HCT116 (cell line): ENCODE measurements at places on chromosomes 7 and 10.

- no peak for DNase-seq
These were observed 78.7 kb downstream of the GATA3 start for GRCh38 chr10:8133146-8133545.

DNA sequence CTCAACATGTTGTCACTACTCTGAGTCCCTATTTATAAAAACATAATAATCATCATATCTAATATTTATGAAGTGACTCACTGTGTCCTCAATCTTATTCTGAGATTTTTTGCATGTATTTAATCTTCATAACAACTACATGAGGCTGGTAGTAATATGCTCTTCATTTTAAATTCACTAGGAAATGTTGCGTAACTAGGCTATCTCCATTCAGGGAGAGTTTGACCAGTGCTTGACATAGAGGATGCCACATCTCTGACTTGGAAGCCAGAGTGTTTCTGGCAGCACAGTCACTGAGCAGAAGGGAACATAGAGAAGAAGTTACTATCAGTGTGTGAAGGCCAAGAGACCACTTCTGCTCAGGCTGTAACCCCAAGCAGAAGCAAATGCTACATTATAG lies 88.9 kb downstream of the FAM13C start:
- DNase-seq, result no peak

GRCh38 chr10:132450825-132451505 lies 54.0 kb downstream of the PWWP2B start:
- DNase-seq, result no peak

DNA sequence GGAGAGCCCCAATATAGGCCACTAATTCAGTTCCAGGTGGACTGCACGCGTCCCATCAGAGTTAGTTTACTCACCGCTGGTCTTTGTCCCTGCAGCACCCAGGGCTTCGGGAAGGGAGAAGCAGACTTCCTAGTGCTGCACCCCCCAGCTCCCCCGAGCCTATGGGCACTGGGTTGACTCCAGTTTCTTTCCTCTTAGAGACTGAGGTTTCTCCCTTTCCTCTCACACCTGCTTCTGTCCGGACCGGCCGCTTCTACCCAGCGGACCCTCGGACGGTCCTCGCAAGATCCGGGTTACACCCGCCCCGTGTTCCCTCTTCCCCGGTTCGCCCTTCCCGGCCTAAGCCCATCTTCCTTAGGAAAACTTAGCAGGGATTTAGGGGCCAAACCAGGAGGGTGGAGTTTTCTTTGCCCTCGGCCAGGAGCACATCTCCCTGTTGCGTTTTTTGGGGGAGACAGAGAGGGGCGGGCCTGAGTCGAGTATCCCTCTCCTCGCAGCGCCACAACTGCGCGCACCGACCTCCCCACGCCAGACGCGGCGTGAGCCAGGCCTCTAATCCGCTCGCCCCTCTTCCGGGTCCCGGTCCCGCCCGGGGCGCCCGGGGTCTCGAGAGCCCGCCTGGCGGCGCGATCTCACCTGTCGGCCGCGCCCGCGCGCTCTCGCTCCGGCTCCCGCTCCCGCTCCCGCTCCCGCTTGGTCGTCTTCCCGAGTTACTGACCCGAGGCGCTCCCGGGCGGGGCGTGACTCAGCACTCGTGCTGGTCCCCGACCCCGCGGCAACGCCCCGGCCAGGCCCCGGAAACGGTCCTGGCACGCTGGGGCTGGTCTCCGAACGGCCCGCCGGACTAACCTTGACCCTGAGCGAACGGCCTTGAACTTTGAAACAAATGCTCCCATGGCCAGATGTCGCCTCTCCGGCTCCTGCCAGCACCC lies at the start of gene AIFM2:
Gene AIFM2 (minus strand): TSS at position 728 of the 932 bp plus-strand sequence. CDS start 8,741 bp downstream, outside the sequence.
- peak; percentile 40 for DNase-seq

DNA sequence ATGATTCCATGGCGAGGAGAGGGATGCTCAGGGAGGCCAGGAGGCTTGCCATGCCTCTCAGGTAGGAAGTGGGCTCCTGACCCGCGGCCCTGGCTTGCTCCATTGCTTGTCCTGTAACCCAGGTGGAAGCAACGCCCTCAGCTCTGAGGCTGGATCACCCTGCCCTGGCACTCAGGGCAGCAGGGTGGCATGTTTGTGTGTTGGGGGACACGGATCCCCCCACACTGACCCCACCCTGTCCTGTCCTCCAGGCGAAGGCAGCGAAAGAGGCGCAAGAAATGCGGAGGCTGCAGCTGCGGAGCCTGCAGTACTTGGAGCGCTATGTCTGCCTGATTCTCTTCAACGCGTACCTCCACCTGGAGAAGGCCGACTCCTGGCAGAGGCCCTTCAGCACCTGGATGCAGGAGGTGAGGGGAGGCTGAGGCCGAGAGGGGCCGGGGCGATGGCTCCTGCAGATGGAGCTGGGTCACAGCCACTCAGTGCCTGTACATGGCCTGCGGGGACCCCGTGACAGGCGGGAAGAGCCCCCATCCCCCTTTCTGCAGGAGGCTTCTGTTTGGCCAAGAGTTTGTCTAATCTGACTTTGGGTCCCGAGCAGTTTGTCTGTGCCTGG lies 38.3 kb downstream of the PRF1 start:
- no peak for DNase-seq

DNA sequence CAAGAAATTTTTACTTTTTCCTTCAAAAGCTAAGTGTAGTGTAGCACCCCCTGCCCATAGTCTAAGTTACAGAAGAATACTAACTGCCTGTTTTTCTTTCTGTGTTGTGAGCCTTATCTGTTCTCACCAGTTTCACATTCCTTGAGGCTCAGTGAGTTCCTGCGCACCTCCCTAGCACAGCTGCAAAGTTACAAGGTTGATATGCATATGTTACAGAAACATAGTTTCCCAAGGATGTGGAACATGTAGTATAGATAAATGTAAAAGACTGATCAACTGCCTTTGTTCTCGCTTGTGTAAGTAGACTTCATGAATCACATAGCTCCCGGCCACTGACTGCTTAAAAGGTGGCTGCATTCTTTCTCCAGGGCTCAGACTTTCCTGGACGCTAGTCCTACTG lies 6.7 kb upstream of the ZNF33B start:
- DNase-seq, result no peak

DNA sequence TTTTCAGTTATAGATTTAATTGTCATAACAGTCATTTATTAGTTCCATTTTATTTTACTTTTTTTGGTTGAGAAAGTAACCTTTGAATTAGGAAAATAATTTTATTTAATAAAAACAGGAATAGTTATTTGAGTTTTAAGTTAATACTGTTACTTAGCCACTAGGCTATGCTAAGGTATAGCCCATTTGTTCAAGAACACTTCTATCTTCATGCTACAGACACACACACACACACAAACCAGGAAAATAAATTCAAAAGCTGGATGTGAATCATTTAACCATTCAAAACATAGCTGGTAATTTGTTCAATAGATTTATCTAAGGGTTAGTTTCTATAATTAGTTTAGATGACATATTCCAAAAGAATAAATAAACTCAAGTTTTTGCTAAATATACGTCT lies 148.4 kb downstream of the RNF133 start:
- no peak for DNase-seq

- no peak for DNase-seq
These were observed 94.3 kb upstream of the DNAAF5 start for GRCh38 chr7:631964-632830.

- DNase-seq, result no peak
These were observed 425.0 kb upstream of the ETV1 start for GRCh38 chr7:14414274-14414986.

GRCh38 chr7:158450476-158451124 lies 137.0 kb downstream of the PTPRN2 start:
- no peak for DNase-seq

DNA sequence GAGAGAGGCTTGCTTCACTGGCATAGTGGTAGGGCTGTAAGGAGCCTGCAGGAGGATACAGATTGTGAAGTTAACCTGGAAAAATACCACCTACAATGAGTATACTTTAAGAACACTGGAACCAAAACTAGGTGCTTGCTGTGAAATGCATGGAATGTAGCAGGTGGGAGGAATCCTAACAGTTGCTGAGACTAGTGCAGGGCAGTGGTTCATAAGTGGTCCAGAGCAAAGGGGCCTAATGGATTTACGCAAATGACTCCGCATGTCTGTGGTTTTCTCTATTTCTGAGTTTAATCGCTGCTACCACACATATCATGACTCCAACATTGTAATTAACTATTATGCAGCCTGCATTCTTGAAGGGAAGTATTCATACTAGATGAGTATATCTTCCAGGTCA lies 218.4 kb downstream of the CHRM2 start:
- DNase-seq, result no peak

- no peak for DNase-seq
These were observed 32.6 kb downstream of the IKZF1 start for GRCh38 chr7:50336894-50337703.

GRCh38 chr7:42180806-42181205 lies 56.2 kb downstream of the GLI3 start:
- no peak for DNase-seq

DNA sequence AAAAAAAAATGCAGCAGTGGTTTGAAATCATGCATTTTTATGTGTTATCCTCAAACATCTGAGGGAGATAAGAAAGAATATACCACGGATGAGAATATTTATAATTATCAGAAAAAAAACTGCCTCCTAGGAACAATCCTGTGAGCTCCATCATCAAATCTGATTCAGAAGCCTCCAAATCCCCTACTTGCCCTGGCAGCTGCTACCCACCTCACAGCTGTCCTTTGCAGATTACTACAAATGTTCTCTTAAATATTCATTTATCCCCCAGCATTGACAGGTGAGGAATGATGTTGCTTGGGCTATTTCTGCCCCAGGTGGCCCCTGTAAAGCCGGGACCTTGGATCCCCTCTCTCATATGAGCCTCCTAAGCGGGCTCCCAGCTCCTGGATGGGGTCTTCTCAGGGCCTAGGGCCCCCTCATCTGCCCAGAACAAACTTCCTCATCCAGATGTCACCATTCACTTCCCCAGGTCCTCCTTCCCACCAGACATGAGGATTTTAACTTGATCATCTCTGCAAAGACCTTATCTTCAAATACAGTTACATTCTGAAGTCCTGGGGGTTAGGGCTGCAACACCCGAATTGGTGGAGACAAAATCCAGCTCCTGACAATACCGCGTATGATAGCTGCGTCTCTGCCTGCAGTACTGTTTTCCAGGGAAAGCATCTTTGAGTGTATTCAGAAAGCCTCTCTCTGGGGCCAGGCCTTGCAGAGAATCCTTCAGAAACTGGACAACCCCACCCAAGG lies 81.9 kb upstream of the INSIG1 start:
- no peak for DNase-seq

GRCh38 chr7:108190891-108191290 lies 60.7 kb upstream of the LAMB4 start:
- DNase-seq, result no peak

DNA sequence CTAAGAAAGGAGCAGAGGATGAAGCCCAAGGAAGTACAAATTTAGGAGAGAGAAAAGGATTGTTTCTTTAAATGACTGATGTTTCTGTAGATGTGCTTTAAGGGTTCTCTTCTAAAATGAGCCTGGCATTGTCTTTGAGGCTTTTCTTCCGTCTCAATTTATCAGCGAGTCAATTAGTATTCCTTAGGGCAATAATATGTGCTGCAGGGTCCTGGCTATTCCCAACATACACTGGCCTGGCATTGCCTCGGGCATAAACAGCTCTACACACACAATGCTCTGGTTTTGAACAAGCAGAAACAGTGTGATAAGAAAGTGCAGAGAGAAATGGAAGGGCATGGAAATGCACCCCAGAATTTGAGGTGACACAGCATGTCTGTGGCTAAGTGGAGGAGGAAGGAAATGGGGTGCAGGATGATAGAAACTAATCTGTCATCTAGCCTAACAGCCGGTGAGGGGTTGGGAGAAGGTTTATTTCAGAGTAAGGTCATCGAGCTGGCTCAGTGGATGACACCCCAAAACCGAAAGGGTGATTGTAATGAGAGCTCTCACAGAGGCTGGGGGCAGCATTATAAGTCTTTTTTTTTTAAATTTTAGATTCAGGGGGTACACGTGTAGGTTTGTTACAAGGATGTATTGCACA lies 67.5 kb upstream of the ARHGAP21 start:
- no peak for DNase-seq

DNA sequence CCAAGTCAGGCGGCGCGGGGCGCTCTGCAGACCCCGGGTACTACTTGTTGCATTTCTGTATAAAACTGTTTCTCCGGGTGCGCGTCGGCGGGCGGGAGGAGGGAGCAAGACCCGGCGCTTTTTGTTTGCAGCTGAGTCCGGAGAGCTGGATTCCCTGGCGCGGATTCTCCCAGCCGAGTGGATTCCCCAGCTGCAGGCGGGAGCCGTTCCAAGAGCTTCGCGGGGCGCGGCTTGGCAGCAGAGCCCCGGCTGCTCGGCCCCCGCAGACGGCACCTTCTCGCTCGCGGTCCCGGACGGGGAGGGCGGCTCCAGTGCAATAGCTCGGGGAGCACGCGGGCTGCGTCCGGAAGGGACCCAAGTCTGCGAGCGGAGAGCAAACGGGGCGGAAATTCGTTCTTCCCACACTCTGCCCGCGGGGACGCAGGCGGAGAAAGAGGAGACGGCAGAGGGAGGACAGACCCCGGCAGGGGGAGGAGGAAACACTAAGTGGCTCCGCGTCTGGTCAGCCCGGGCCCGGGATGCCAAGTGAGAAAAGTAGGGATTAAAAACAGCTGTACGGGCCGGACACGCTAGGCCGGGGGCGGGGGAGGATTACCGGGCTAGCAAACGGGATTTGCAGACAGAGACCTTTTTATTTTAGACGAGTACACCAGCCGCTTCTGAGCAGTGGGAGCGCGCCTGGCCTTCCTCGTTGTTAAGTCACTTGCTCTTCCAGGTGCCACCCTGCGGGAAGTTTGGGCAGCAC lies at the start of gene TRIL:
Gene TRIL (minus strand): TSS at position 96 of the 745 bp plus-strand sequence. CDS start 284 bp downstream, outside the sequence.
- no peak for DNase-seq

GRCh38 chr7:82318786-82319185 lies 124.8 kb downstream of the CACNA2D1 start:
- DNase-seq, result no peak
